ENCODE measurements at places on chromosomes 12 and 14. TPM values are rescaled to one million over a fixed set of nuclear protein-coding genes. Genes with fewer than 3 reads are reported as not detected.

DNA sequence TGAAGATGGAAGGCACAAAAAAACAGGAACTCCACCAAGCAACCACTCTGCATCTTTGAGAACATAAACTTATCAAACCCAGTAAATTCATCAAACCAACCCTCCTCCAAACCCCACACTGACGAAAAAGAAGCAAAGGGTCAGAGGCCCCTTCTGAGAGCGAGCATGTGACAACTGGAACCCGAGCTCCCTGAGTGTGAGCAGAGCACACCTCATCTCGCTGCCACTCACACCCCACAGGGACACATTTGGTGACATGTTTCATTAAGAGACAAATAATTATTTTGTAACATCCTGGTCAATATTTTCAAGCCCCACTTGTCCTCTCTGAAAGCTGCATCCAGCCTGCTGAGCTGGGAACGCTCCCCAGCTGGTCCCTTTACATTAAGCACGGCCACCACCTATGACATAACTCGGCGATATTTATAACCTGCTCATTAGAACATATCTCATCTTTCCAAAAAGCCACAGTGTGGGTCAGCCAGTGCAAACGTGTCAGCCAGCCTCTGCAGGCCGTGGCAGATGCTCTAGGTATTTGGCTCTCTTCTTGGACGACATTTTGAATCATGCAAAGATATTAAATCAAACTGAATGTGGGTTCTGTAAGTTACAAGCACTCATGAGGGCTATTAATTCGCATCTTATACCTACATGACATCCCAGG, 120.1 kb downstream of the TTC7B start:
- H3K4me3 ChIP-seq: no peak overlapping the region
- no peak overlapping the region for H3K27ac ChIP-seq
- DNase-seq: no peak

- H3K27ac ChIP-seq: no peak overlapping the region
- no peaks in the 10 kb centered on the region for H3K27me3 ChIP-seq
- no peaks in the 10 kb centered on the region for H3K4me1 ChIP-seq
- H3K36me3 ChIP-seq: peaks cover 99% of the 10 kb centered on the region
- no peak overlapping the region for H3K4me3 ChIP-seq
- no peak for DNase-seq
These were observed 35.6 kb downstream of the SCFD1 start for GRCh38 chr14:30657606-30658163.

- H3K27me3 ChIP-seq: no peaks in the 10 kb centered on the region
- no peaks in the 10 kb centered on the region for H3K4me1 ChIP-seq
- H3K4me3 ChIP-seq: no peak overlapping the region
- DNase-seq: no peak
- H3K27ac ChIP-seq: no peak overlapping the region
These were observed 43.9 kb downstream of the BHLHE41 start for GRCh38 chr12:26080911-26081310.

- H3K4me3 ChIP-seq: peak overlapping the region; percentile 86
- no peaks in the 10 kb centered on the region for H3K27me3 ChIP-seq
- peak; percentile 86 for DNase-seq
- H3K4me1 ChIP-seq: peaks cover 63% of the 10 kb centered on the region
These were observed 52.3 kb downstream of the SLC25A47 start for GRCh38 chr14:100375266-100375962.

DNA sequence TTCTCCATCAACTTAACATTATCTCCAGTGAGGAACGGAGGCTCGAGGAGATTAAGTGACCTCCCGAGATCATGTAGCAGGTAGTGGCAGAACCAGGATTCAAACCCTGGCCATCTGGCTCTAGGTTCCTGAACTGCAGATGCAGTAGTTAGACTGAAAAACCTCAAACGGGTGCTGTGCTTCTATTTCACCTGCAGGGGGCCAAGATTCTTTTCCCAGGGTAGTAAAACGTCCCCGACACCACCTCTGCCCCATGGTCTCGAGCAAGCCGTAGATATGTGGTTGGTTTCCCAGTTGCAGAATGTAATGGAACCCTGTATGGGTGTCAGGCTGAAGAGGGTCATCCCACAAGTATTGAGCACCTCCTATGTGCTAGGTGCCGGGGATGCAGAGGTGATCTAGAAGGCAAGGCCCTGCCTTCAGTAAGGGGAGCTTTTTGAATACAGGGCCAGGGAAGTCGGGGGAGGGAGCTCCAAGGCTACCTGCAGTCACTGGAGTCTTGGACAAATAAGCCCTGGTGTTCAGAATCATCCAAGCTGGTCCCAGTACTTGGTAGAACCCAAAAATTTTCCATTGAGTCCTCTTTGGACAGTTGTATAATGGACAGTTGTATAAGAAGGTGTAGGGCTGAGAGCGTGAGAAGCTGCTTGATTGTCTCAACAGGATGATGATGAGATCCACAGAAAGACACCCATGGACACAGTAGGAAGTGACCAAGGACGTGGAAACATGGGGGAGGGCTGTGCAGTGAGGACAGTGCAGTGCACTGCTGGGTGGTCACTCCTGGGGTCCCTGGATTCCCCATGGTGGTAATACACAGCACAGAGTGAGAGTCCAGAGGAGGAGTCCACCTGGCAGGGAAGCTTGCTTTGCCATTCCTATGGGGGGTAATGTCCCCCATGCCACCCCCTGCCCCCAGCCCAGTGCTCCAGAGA, 197.2 kb downstream of the CHST11 start:
- H3K4me3 ChIP-seq: no peak overlapping the region
- no peaks in the 10 kb centered on the region for H3K36me3 ChIP-seq
- H3K27me3 ChIP-seq: no peaks in the 10 kb centered on the region
- no peak overlapping the region for H3K27ac ChIP-seq
- H3K4me1 ChIP-seq: peaks cover 3% of the 10 kb centered on the region
- no peak for DNase-seq

DNA sequence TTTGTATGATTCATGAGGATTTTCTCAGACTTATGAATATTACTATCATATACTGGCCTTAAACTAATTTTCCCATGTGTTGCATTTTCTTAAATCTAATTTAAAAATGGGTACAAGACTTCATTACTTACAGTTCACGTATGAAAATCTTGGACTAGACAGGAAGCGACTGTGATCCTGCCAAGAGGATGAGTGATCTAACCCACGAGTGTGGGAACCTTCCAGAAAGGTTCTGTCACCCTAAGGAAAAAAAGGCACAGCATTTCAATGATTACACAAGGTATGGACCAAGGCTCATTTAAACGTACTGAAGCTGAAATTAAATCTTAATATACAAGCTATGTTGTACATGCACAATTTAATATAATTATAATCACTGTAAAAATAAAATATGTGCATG, 293.5 kb upstream of the DIO2 start:
- no peak for DNase-seq

DNA sequence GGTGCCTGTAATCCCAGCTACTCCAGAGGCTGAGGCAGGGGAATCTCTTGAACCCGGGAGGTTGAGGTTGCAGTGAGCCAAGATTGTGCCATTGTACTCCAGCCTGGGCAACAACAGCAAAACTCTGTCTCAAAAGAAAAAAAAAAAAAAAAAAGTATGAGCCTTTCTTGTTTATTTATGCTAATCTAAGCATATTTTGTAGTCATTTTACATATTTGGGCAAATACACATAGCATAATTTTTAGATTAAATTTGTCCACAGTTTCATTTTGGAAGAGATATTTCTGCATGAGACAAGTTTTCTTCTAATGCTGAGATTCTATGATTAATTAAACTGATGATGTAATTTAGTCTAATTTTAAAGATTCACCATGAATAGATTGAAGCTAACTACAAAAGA, 494.4 kb downstream of the TMTC2 start:
- H3K4me3 ChIP-seq: no peak overlapping the region
- H3K27me3 ChIP-seq: no peaks in the 10 kb centered on the region
- no peak for DNase-seq
- H3K27ac ChIP-seq: no peak overlapping the region

DNA sequence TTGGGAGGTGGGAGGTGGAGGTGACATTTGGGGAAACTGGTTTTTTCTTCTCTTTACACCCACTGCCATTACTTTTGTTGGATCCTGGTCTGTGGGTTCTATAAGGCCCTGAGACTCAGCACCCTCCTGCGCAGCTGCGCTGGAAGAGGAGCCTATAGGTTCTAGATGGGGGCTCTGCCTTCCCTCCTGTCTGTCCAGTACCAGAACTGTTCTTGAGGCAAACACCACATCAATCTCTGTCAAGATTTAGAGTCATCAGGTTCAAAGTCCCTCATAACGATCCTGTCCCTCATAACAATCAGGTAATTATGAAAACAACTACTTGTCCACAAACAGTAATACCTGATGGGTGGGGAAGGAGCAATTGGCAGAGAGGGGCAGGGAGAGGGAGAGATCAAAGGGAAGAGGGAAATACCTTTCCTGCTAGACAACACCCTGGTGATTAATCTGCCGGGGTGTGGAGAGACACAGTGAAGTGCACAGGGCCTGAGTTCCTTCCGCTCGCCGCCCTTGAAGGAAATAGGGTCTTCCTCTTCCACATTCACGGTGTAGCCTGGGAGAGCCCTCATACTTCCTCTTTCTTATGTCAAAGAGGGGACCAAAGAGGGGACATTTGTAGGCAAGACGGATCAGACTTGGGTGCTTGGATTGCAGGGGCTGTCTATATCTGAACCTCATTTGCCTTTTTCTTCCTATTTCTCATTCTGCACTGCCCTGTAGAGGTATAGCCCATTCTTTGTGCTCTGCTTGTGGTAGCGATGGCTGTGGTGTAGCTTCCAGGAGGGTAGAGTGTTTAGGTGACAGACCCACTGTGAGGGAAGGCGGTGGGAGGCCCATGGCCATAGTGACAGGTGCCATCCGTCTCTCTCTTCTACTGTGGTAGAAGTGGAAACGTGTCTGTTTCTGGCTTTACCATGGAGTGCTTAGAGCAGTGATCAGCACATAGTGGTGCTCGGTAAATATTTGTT, 12.6 kb downstream of the GPRC5A start:
- peak; percentile 27 for DNase-seq
- H3K27me3 ChIP-seq: no peaks in the 10 kb centered on the region
- H3K27ac ChIP-seq: no peak overlapping the region
- H3K4me1 ChIP-seq: peaks cover under 1% of the 10 kb centered on the region
- H3K36me3 ChIP-seq: no peaks in the 10 kb centered on the region
- no peak overlapping the region for H3K4me3 ChIP-seq

GRCh38 chr14:75182821-75183220, 6.4 kb upstream of the TMED10 start:
- no peak overlapping the region for H3K4me3 ChIP-seq
- H3K27ac ChIP-seq: peak overlapping the region; percentile 27
- H3K36me3 ChIP-seq: no peaks in the 10 kb centered on the region
- H3K27me3 ChIP-seq: no peaks in the 10 kb centered on the region
- DNase-seq: no peak
- H3K4me1 ChIP-seq: peaks cover 3% of the 10 kb centered on the region

DNA sequence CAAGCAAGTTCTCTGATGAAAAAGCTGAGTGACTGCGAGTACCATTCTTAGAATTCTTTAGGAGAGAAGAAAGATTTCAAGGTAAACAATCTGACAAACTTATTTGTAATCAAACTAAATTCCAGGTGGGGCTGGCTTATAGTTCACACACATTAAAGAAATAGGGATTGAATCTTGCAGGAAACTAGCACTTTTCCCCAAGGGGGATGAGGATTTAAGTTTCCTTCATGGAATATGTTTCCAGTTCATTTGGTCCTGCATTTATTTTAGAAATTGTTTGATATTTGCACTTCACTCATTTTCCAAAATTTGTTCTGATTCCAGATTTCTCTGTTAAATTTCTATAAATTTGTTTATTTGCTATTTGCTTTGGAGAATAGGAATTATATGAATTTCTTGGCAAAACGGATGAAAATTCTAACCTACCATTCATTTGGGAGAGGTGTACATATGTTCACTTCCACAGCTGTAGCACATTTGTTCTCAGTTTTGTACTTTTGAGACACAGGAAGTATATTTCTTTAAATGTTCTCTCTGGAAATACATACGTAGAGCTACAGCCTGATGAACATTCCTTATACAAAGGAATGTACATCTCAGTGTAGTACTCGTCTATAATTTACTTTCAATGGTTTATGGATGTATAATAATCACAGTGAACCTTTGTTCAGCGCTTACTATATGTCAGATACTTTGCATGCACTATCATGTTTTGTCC, 145.5 kb downstream of the AKAP6 start:
- no peaks in the 10 kb centered on the region for H3K27me3 ChIP-seq
- no peaks in the 10 kb centered on the region for H3K36me3 ChIP-seq
- no peaks in the 10 kb centered on the region for H3K4me1 ChIP-seq
- DNase-seq: no peak
- H3K27ac ChIP-seq: no peak overlapping the region

GRCh38 chr14:78029601-78030372, 140.4 kb upstream of the NRXN3 start:
- DNase-seq: no peak
- H3K4me1 ChIP-seq: no peaks in the 10 kb centered on the region
- no peak overlapping the region for H3K27ac ChIP-seq
- no peaks in the 10 kb centered on the region for H3K36me3 ChIP-seq
- H3K4me3 ChIP-seq: no peak overlapping the region

- no peaks in the 10 kb centered on the region for H3K36me3 ChIP-seq
- no peak overlapping the region for H3K4me3 ChIP-seq
- no peak for DNase-seq
- H3K27me3 ChIP-seq: peaks cover 2% of the 10 kb centered on the region
These were observed 111.9 kb downstream of the HMGA2 start for GRCh38 chr12:65935906-65936901.

- no peaks in the 10 kb centered on the region for H3K4me1 ChIP-seq
- H3K4me3 ChIP-seq: no peak overlapping the region
- DNase-seq: no peak
- no peak overlapping the region for H3K27ac ChIP-seq
- no peaks in the 10 kb centered on the region for H3K27me3 ChIP-seq
These were observed 96.5 kb downstream of the KCNA5 start for GRCh38 chr12:5140190-5140589.

GRCh38 chr14:104302794-104303405, 164.5 kb downstream of the KIF26A start:
- no peaks in the 10 kb centered on the region for H3K36me3 ChIP-seq
- H3K4me1 ChIP-seq: no peaks in the 10 kb centered on the region
- peaks cover 5% of the 10 kb centered on the region for H3K27me3 ChIP-seq
- no peak overlapping the region for H3K4me3 ChIP-seq
- no peak overlapping the region for H3K27ac ChIP-seq

DNA sequence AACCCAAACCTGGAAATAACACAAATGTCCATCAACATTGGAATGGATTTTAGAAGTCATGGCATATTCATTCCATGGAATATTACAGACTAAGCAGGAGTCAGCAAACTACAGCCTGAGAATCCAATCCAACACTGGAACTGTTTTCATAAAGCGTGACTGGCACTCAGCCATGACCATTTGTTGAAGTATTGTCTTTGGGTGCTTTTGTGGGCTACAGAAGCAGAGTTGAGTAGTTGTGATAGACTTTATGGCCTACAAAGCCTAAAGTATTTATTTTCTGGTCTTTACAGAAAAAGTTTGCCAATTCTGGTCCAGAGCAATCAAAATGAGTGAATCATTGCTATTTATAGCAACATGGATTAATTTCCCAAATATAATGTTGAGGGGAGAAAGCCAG, 34.5 kb upstream of the FRS2 start:
- no peak overlapping the region for H3K4me3 ChIP-seq
- H3K27me3 ChIP-seq: no peaks in the 10 kb centered on the region
- no peaks in the 10 kb centered on the region for H3K36me3 ChIP-seq
- DNase-seq: no peak

GRCh38 chr12:131047789-131048610, 94.3 kb downstream of the ADGRD1 start:
- peak; percentile 68 for DNase-seq
- H3K4me1 ChIP-seq: no peaks in the 10 kb centered on the region
- no peaks in the 10 kb centered on the region for H3K36me3 ChIP-seq
- no peak overlapping the region for H3K4me3 ChIP-seq
- no peak overlapping the region for H3K27ac ChIP-seq
- H3K27me3 ChIP-seq: peaks cover 18% of the 10 kb centered on the region

IGF1 gene
- 5.6 TPM for polyA plus RNA-seq

VPS37B gene
- polyA plus RNA-seq: 42.7 TPM

ARHGDIB gene
- polyA plus RNA-seq: 908 TPM

KRT73 gene
- polyA plus RNA-seq: 0.20 TPM

ANKRD33 gene
- not detected for polyA plus RNA-seq

TMTC1 gene
- 5.2 TPM for polyA plus RNA-seq

HEBP1 gene
- polyA plus RNA-seq: 79.4 TPM

AQP2 gene
- not detected for polyA plus RNA-seq
